ENCODE measurements at places on chromosomes 12 and 14.

- no peak for DNase-seq
Measured at GRCh38 chr12:120237360-120238171, 28.0 kb downstream of the PXN start.

DNA sequence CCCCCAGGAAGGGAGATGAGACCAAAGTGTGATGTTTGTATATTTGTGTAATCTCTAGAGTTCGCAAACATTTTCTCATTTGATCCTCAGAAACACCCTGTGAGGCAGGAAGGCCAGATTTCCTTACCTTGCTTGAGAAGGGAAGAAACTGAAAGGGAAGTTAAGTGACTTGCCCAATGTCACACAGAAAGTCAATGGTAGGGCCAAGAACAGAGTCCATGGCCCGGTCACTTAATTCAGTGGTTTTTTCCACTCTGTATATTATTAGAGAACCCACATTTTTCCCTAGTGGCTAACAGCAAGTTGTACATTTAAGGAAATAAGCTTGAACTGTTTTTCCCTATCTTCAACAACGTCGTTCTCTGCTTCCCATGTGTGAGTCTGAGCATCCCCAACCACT is 25.6 kb upstream of the CHPT1 start:
- no peak for DNase-seq

- DNase-seq, result no peak
Measured at GRCh38 chr12:84408936-84409335, 503.7 kb downstream of the SLC6A15 start.

DNA sequence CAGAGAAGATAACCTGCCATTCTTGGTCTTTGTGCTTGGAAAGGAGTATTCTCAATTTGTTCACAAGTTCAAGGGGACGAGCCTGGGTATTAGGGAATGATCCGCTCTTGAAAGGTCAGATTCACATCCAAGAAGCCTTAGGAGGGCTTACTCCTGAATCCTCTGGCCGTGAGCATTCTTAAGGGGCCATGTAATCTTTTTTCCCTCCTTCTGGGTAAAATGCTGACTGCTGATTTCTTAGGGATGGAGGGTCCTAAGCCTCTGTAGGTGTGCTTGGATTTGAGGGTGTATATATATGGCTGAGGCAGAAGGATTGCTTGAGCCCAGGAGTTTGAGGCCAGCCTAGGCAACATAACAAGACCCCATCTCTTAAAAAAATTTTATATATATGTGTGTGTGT is 149.1 kb downstream of the TSPAN9 start:
- no peak for DNase-seq

DNA sequence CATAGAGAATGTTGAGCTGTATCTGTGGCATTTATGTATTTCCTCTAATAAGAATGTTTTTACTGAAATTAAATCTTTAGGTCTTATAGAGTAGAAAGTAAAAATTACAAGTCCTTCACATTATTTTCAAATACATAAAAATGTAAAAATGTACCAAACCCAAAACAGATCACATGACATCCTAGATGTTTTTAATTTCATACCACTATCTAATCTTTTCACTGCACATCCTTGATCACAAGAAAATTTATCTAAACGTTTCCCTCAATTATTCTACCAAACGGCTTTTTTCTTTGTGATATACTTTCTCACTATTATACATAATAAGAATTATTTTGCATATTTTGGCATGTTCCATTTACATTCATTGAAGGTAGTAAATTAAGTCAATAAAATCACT is 18.3 kb downstream of the SGPP1 start:
- DNase-seq, result no peak

DNA sequence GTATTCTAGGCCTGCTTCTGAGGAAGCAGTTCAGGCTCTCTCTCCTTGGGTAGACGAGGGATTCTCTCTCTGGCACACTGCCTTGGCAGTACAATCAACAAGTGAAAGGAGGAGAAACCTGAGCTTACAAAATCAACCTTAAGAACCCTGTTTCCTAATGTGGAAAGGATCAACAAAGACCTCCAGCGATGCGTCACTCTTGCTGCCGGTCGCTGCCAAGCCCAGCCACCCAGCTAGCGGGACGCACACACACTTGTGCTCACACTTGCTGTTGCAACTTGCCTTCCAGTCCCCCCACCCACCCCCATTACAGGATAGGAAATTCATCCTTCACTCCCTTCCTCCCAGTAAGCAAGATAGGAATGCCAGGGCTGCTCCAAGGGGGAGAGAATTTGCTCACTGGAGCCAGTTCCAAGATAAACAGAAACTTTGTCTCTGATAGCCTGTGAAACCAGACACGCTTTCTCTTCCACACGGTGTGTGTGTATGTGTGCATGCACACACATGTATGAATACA is 144.3 kb downstream of the BCL11B start:
- DNase-seq, result no peak

DNA sequence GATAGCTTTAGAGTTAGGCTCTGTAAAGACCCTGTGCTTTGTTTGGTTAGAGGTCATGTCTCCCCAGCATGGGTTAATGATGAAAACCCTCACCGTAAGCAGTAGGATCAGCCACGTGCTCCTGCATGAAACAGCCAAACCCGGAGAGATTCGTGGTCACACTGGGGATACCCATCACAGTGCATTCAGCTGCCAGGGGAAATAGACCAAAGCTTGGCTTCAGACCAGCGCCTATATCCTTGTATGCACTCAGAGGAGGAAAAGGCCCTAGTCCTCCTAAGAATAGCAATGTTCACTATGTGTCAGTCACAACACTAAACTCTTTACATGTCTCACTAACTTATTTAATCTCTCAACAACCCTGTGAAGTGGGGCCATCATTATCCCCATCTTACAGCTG is 16.3 kb downstream of the SPX start:
- DNase-seq, result no peak

GRCh38 chr12:87775051-87775450 is 254.2 kb downstream of the C12orf50 start:
- DNase-seq, result no peak
